ENCODE measurements at places on chromosomes 16 and 17. TPM values are rescaled to one million over a fixed set of nuclear protein-coding genes. Genes with fewer than 3 reads are reported as not detected.

- DNase-seq, result no peak
- peaks cover 24% of the 10 kb centered on the region for H3K36me3 ChIP-seq
- no peak overlapping the region for H3K4me3 ChIP-seq
- H3K27ac ChIP-seq, result no peak overlapping the region
- H3K27me3 ChIP-seq, result no peaks in the 10 kb centered on the region
Observed at GRCh38 chr17:4162775-4163466, 19.9 kb downstream of the CYB5D2 start.

The VMO1 gene
- total RNA-seq, result not detected

DNA sequence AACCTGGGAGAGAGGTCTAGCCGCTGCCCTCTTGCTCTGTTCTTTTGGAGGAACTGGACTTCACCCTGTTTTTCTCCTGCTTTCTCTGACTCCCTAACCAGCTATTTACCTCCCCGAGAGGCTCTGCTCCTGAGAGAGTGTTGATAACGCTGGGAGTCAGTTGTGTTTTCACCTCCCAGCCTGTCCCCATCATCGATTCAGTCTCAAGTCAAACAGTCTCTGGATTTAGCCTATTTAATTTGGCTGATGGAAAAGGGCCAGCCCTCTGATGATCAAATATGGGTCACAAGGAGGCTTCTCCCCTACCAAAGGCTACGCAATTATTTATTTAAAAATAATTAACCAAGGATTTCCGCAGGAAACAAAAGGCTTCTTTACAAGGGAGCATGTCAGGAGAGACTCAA lies 31.8 kb downstream of the HNF1B start:
- no peak overlapping the region for H3K4me3 ChIP-seq
- no peak for DNase-seq
- H3K36me3 ChIP-seq, result no peaks in the 10 kb centered on the region
- H3K4me1 ChIP-seq, result peaks cover 8% of the 10 kb centered on the region
- H3K27me3 ChIP-seq, result peaks cover 35% of the 10 kb centered on the region
- no peak overlapping the region for H3K27ac ChIP-seq

DNA sequence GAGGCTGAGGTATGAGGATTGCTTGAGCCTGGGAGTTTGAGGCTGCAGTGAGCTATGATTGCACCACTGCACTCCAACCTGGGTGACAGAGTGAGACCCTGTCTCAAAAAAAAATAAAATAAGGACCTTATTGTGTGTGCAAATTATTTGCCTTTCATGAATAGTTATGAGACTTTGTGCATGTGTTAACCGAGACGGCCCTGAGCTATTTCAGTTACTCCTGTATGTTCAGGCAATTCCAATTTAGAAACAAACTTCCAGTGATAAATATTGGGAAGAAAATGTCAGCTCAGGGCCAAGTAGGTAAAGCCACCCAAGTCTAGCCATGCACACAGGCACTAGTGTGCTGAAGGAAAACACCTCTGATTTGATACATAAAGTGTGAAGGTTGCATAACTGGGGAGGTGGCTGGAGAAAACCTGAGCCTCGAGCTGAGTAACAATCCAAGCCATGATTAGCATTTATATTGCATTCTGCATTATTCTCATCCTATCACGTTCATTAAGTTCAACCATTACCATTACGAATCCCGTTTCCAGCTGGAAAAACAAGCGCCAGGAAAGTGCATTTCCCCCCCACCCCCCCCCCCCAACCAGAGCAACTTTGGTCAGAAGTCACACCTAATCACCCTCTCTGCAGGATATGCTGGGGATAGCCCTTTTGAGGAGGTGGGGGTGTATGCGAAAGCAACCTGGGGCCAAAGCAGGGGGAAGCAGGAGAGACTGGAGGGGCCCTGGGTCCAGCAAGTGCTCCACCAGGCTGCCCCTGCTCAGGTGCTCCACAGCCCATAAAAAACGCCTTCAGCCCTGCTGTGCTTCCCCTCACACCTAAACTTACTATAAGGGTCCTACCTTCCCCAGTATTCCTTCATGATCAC lies 18.6 kb upstream of the ENDOV start:
- peaks cover 2% of the 10 kb centered on the region for H3K4me1 ChIP-seq
- peaks cover 39% of the 10 kb centered on the region for H3K36me3 ChIP-seq
- no peaks in the 10 kb centered on the region for H3K27me3 ChIP-seq
- H3K4me3 ChIP-seq, result no peak overlapping the region

DNA sequence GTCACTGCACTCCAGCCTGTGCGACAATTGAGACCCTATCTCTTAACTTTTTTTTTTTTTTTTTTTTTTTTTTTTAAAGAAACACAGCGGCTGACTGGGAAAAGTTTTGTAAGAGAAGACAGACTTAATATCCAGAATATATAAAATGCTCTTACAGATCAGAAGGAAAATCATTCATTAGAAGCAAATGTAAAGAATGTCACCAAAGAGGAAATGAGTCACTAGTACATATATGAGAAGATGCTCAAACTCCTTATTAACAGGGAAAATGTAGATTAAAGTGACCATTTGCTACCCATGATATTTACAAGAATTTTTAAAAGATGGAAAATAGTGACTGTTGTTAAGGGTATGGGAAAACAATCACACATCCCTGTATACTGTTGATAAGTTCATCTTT lies 48.9 kb downstream of the RABEP1 start:
- no peaks in the 10 kb centered on the region for H3K27me3 ChIP-seq
- H3K4me3 ChIP-seq, result no peak overlapping the region

DNA sequence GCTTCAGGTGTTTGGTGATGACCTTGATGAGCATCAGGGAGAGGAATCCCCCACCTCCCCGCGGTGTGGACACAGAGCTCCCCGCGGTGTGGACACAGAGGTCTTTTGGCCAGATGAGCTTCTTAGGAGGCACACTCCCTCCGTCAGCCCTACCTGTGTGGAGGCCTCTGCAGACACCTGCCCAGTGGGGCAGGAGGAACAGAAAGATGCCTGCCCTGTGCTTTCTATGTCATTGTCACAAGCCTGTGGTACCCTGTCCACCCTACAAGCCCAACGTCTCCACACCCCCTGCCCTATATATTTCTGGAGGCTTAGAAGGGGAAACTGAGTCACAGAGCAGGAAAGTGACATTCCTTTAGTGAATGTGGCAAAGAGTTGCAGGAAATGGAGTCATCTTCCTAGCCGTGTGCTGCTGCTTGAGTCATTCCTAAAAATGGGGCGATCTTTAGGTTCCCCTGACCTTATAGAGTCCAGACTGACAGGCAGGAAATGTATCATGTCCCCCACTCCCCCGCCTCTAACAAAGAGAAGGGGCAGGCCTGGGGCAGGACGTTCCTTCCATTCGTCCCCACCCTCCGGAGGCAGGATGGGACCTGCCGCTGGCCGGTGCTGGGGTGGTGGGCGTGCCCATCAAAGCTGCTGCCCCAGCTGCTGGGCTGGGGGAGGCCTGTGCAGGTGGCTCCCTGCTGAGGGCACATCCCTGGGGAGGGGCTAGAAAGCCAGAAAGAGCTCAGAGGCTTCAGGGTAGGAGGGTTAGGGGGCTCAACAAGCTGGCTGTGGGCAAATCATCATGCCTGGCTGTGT lies 1.0 kb upstream of the C16orf74 start:
- H3K27ac ChIP-seq, result no peak overlapping the region
- DNase-seq, result no peak
- H3K4me1 ChIP-seq, result peaks cover 9% of the 10 kb centered on the region
- no peak overlapping the region for H3K4me3 ChIP-seq

The SSTR5 gene
- total RNA-seq, result not detected

- no peak overlapping the region for H3K4me3 ChIP-seq
- H3K27me3 ChIP-seq, result no peaks in the 10 kb centered on the region
- H3K36me3 ChIP-seq, result no peaks in the 10 kb centered on the region
- peaks cover 20% of the 10 kb centered on the region for H3K4me1 ChIP-seq
Observed at GRCh38 chr17:61279476-61280145, 120.0 kb upstream of the TBX2 start.

DNA sequence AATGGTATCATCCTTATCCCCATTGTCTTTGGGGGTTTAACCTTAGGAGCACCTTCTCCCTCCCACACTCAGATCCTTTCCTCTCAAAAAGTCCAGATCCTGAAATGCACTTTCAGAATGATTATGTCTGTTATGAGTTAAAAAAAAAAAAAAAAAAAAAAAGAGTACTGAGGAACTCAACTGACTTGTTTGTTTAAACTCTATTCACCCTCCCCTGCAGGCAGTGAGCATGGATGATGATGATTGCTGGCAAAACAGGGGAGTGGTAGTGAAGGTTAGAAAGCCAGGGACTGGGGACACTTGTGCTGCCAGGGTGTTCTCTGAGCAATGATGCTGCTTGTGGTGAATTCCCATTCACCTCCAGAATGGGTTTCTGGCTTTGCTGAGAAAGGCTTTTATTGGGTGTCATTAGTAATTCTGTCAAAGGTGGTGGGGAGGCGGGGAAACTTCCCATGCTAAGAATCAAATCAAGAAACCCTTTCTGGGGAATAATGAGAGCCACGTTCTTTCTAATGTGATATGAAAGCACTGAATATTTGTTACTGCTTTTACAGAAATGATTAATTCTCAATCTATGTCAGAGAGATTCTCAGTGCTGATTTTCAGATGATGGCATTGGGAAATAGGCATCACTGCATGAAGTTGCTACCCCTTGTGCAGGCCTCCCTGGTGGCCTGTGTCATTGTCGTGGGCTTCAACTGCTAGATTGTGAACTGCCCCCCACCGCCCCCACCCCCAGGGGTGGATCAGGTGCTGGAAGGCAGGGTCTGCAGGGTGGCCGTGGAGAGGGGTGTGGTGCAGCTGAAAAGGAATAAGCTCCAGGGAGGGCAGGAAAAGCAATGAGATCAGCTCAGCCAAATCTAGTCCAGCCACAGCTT lies 14.1 kb downstream of the CCL4 start:
- no peak for DNase-seq
- H3K27me3 ChIP-seq, result no peaks in the 10 kb centered on the region
- no peaks in the 10 kb centered on the region for H3K36me3 ChIP-seq
- peak overlapping the region; percentile 81 for H3K27ac ChIP-seq

The ITGAD gene
- not detected for total RNA-seq

The SMIM22 gene
- not detected for total RNA-seq

DNA sequence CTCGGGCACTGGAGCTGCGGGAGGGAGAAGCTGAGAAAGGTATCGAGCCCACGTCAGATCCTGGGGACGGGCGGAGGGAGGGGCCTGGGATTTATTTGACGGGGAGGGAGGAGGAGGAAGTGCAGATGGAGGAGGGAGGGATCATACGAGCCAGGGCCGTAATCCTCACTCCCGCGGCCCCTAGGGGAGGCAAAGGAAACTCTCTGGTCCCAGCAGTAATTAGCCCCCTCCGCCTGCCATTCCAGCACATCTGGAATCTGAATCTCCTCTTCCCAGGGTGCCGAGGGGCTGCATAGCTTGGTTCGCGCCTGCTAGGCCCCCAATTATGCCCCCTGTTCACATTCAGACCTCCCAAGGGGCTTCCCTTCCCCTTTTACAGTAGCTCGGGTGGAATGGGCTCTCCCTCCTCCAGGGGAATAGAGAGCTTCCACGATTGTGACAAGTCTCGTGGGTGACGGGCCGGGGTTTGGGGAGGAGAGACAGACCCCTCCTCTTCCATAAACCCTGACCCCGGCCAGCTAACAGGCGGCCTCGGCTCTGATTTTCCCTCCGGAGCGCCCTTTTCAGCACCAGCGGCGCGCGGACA lies at the start of gene SEZ6L2:
Gene SEZ6L2 (minus strand): TSS at position 35 of the 586 bp plus-strand sequence. CDS start 531 bp downstream, outside the sequence.
- peaks cover 40% of the 10 kb centered on the region for H3K27me3 ChIP-seq
- H3K4me3 ChIP-seq, result peak within 1 kb of the TSS; percentile 93

All from activated CD4-positive, alpha-beta T cell treated with anti-CD3 and anti-CD28 coated beads, Interleukin-2, amount 10 ng/mL, durations not matched to agents 24 days and 14 days (primary cell).